NCI-H1436 treated with DMSO at 0.1 percent for 48 hours (cell line): ENCODE measurements at places on chromosomes 13 and 19.

GRCh38 chr19:45733160-45733810 lies at the start of gene MEIOSIN:
Gene MEIOSIN (plus strand): TSS chr19:45733439. CDS start chr19:45735377, 1,938 bp downstream.
- no peak for DNase-seq

GRCh38 chr13:26012995-26013394 lies 38.8 kb downstream of the SHISA2 start:
- DNase-seq = no peak

- no peak for DNase-seq
These were observed 272.6 kb downstream of the DNAJC15 start for GRCh38 chr13:43295825-43296564.

- no peak for DNase-seq
These were observed 1812.2 kb downstream of the PCDH9 start for GRCh38 chr13:65417953-65418352.

GRCh38 chr13:42991898-42992763 lies at the start of gene EPSTI1:
Gene EPSTI1 (minus strand): TSS chr13:42992241. CDS start chr13:42992165, 76 bp downstream.
- no peak for DNase-seq

DNA sequence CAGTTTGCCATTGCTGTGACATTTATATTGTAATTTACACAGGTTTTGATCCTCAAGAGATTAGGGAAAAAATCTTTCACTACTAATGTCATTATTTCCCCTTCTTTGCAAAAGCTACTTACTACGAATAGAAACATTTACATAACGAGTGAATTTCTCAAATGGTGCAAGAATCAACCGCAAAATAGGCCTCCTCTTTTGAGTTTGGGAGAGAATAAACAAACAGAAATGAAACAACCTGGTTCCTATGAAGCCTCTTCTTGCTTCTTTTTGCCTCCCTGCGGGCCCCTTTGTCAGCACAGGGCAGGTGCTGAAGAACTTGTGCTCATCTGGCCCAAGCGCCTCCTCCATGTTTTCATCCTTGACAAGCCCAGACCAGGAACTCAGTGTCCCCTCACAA lies 10.1 kb upstream of the GJA3 start:
- DNase-seq = no peak

GRCh38 chr19:18453269-18454024 lies 15.5 kb upstream of the ISYNA1 start:
- no peak for DNase-seq

- no peak for DNase-seq
These were observed 9.3 kb downstream of the PLEKHF1 start for GRCh38 chr19:29674374-29675119.

DNA sequence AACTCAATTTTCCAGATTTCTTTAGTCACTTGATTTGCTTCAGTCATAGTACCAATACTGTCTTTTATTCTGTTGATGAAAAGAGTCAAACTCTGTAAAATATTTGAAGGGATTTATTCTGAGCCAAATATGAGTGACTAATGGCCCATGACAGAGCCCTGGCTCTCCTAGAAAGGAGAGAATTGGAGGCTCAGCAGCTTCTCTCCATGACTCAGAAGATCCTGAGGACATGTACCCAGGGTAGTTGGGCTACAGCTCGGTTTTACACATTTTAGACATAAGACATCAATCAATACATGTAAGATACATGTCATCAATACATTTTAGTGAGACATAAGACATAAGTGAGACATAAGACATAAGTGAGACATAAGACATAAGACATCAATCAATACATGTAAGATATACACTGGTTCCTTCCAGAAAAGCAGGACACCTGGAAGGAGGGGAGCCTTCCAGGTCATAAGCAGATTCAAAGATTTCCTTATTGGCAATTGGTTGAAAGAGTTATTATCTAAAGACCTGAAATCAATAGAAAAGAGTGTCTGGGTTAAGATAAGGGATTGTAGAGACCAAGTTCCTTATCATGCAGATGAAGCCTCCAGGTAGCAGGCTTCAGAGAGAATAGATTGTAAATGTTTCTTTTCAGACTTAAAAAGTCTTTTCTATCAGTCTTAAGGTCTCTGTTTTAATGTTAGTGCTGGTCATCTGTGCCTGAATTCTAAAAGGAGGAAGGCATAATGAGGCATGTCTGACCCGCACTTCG lies 179.8 kb upstream of the RFC3 start:
- no peak for DNase-seq

GRCh38 chr19:4042064-4042730 lies 24.5 kb downstream of the ZBTB7A start:
- no peak for DNase-seq

DNA sequence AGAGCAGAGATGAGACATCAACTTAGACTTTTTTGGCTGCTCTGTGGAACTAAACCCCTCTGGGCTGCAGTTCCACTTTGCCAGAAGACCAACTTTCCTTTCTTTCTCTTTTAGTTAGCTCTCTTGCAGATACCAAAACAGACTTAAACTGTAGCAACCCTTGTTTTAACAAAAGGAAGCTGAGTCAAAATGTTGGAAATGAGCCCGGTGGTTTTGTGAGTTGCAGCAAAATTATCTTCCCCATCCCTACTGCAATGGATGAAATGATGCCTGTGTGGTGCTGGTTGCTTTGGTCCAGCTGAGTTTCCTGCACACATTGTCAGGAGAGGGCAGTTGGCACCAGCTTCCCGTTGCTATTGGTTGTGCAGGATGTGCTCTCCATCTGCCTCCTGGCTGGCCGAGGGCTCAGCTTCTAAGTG lies 115.3 kb downstream of the LRCH1 start:
- no peak for DNase-seq

DNA sequence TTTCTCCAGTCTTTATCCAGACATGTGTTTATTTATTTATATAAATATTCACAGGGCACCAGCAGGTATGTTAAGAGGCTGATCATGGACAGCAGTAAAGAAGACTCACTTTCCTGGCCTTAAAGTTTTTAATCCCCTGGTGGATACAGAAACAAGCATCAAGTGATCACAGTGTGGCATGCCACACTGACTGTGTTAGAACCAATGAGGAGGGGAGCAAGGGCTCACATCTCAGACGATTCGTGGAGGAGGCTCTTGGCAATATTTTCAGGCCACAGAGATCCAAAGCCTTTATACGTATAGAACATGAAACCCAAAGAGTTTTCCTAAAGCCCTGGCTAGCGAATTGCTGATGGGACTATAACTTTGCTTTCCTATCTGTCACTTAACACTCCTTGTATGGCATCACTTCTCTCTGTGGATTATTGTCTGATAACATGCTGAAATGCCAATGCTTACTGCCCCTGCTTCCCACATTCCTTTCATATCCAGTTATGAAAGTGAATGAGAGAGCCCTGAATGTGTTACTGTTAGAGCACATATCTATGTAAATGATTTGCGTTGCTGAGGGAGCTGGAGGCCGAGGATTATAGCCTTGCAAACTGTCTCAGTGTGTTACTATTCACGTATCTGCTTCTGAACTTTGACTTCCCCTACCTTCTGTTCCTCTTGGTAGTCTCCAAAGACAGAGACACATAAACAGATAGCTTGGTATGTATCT lies 37.6 kb downstream of the POLR1D start:
- no peak for DNase-seq

DNA sequence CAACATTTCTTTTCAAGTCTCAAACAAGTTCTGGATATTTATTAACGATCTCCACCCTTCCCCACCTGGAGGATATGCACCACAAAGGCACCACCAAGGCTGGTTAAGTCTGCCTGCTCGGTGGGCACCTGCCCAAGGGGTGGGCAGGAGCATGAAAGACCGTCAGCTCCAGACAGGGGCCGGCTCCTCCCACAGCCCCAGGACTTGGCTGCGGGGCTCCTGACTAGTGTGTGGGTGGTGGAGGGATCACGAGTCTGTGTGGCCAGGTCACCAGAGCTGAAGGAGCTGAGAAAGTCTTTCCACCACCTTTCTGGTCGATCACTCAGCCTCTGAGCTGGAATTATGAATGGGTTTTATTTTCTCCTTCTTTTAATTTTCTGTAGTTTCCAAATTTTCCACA lies 7.8 kb downstream of the SLC7A1 start:
- no peak for DNase-seq

- no peak for DNase-seq
These were observed 750.2 kb upstream of the SLITRK5 start for GRCh38 chr13:86920961-86921360.

DNA sequence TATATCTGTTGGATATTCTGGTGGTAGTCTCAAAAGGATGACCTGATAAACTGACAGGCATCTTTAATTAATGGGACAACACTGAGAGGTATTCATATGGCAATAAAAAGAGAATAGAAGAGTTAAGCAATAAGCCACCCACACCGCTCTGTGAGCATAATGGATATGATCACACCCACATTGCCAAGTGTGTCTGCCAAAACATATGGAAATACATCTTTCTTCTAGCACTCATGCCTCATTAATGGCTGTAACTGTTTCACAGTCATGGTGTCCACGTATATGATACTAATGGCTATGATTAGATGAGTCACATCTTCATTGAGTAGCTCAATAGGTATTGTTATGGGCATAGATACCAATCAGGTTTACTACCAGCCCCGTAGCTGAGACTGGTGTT lies 13.1 kb downstream of the IGFL3 start:
- no peak for DNase-seq

DNA sequence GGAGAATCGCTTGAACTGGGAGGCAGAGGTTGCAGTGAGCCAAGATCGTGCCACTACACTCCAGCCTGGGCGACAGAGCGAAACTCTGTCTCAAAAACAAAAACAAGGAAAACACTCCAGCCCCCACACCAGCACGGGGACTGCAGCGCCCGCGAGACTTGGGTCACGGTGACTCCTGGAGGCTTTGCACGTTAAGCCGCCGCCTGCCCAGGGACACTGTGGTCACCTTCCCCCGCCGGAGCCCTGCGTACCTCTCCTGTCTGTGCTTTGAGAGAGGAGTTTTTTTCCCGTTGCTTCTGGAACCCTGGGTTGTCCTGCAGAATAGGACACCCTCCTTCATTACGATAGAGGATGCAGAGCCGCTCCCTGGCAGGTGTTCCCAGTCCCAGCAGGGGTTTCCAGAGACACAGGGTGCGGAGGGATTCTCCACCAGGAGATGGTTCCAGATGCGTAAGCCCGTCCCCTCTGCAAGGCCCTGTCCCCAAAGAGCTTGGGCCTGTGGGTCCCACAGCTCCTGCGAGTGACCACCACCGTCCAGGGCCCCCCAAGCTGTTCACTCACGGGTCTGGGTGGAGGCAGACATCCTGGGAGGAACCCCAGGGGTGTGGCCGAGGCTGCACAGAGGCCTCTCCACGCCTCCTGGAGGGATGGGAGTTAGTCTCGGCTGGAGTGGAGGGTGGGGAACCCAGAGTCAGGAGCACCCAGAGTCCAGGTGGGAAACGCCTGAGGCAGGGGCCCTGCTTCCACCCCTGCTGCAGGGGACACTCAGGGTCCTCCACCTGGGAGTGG lies 42.8 kb upstream of the NDUFS7 start:
- DNase-seq = no peak

GRCh38 chr13:113971471-113972231 lies 2.2 kb downstream of the C13orf46 start:
- DNase-seq = no peak

GRCh38 chr13:59710996-59711701 lies 452.6 kb downstream of the DIAPH3 start:
- no peak for DNase-seq

DNA sequence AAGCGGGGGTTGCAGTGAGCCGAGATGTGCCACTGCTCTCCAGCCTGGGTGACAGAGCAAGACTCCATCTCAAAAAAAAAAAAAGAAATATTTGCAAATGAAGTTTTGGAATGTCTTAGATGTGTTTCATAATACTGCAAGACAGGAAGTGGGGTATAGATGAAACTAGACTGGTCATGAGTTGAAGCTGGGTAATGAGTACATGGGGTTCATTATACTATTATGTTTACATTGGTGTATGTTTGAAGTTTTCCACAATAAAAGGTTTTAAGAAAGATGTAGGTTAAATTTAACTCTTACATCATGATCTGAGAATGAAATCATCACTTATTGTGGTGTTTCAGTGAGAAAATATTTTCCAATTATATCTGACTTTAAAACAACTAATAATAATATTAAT lies 19.0 kb downstream of the FNDC3A start:
- no peak for DNase-seq

- DNase-seq = no peak
These were observed 16.1 kb upstream of the SPART start for GRCh38 chr13:36362251-36362650.

- DNase-seq = no peak
These were observed 118.7 kb downstream of the FRY start for GRCh38 chr13:32150239-32150638.

GRCh38 chr13:92512852-92513251 lies 713.8 kb upstream of the GPC6 start:
- DNase-seq = no peak

DNA sequence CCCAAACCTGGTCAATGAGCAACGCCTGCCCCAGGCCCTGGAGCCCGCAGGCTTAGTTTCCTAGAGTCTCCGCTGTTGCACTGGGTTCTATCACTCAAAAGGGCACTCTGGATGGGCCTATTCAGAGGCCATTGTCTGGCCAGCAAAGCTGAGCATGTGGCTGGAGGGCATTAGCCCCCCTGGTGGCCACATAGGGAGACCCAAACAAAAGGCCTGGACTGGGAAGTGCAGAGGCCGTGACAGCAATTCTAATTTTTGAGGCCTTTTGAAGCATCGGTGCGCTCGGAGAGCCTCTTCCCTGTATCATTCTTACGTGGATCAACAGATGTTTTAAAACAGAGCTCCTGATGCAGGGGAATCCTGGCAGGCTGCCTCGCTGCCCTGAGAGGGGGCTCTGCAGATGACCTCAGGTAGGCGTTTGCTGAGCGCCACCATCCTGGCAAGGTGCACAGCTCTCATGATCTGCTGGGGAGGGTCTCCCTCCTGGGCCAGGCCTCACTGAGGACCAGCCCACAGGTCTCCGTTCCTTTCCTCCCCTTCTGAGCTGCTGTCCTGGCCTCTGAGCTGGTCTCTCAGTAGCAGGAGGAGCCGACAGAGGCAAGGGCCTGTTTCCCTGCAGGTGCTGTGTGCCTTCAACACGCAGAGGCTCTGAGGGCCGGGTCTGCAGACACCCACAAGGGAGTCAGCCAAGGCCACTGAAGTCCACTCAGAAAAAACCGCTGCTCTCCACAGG lies 190.5 kb downstream of the URI1 start:
- no peak for DNase-seq

DNA sequence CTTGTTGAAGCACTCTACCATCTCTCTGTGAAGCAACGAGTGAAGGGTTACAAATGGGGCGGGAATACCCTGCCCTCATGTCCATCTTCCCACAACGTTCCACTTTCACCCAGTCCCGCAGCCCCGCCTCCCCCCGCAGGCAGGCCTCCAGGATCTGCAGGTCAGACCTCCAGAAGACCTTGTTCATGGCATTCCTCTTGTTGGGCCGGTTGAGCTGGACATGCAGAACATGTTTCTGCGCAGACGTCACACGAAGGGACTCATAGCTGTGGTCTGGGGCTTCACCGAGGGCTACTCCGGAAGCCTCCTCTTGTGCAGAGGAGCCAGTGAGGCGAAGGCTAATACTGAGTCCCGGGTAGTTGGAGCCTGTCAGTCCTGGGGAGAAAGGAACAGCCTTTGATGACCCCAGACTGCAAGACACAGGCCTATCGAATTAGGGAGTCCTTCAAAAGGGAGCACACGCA lies 420 bp downstream of the ECH1 start:
- no peak for DNase-seq
